T-helper 17 cell (primary cell): ENCODE measurements at places on chromosomes 11 and 22.

GRCh38 chr11:41536021-41536568, 76.6 kb upstream of the LRRC4C start:
- H3K4me3 ChIP-seq = no peak overlapping the region
- no peak overlapping the region for H3K27ac ChIP-seq
- no peak for DNase-seq
- no peaks in the 10 kb centered on the region for H3K27me3 ChIP-seq
- no peaks in the 10 kb centered on the region for H3K36me3 ChIP-seq
- H3K4me1 ChIP-seq = no peaks in the 10 kb centered on the region

DNA sequence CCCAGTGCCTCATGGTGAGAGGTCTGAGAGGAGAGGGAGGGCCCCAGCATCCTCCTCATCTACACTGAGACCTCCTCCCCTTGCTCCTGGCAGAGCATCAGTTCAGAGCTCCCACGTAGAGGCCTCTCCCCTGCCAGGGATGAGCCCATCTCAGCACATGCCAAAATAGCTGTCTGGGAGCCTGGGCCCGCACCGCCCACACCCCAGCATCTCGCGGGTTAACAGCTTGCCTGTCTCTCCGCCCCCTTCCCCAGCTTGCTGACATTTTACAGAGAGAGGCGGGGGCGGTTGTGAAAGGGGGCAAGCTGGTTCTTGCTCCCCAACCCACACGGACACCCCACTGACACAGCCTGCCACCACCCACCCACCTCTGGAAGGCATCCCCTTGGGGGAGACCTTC, 6.4 kb downstream of the DGKZ start:
- DNase-seq = no peak
- H3K4me3 ChIP-seq = peak overlapping the region; percentile 90
- no peaks in the 10 kb centered on the region for H3K27me3 ChIP-seq
- H3K36me3 ChIP-seq = no peaks in the 10 kb centered on the region
- H3K27ac ChIP-seq = peak overlapping the region; percentile 95
- H3K4me1 ChIP-seq = peaks cover 74% of the 10 kb centered on the region

DNA sequence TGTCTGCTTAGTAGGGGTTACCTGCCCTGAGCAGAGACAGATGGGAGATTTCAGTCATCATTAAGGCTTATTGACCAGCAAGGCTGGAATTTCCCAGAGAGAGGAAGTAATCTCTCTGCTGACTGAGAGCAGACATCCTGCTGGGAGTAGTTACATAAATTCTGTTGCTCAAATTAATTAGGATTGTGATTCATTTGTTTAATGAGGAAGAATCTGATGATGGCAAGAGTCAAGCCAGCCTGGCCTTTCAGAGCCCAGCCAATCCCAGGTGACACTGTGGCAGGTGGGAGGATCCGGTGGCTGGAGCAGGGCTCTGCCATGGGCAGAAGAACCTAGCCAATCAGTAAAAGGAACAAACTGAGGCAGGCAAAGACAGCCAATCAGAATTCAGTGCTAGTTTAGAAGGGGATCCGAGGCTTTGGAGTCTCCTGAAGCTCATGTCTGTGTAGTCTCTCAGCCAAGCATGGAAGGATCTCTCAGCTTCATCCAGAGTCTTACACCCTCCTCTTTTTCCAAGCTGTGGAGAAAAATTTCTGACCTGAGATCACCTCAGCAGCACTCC, 61.2 kb upstream of the CHST1 start:
- no peak overlapping the region for H3K27ac ChIP-seq
- peaks cover 2% of the 10 kb centered on the region for H3K36me3 ChIP-seq
- peaks cover 35% of the 10 kb centered on the region for H3K27me3 ChIP-seq
- peaks cover 3% of the 10 kb centered on the region for H3K4me1 ChIP-seq
- no peak overlapping the region for H3K4me3 ChIP-seq

DNA sequence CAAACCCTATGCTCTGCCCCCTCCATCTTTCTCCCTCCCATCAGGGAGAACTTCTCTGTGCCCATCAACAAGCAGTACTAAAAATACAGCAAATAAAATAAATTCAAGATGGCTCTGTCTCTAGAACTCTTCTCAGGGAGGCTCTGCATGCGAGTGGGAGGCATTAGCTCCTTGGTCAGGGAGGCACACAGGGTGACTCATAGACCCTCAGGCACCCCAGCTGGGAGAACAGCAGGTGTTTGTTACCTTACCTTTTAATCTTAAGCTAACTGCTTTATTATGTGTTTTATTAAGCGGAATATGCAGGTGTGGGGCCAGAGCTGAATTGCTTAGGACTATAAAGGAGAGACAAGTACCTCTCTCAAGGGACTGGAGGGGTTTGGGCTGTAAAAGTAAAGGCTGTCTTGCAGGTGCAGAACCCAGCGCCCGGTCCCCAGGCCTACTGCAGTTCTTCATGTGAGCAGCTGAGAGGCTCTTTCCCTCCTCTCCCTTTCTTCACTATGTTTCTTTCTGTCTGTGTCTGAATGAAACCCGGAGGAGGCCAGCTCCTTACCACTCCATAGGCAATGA, 20.8 kb downstream of the CSNK2A3 start:
- no peak overlapping the region for H3K4me3 ChIP-seq
- DNase-seq = no peak
- H3K4me1 ChIP-seq = no peaks in the 10 kb centered on the region
- no peaks in the 10 kb centered on the region for H3K36me3 ChIP-seq

DNA sequence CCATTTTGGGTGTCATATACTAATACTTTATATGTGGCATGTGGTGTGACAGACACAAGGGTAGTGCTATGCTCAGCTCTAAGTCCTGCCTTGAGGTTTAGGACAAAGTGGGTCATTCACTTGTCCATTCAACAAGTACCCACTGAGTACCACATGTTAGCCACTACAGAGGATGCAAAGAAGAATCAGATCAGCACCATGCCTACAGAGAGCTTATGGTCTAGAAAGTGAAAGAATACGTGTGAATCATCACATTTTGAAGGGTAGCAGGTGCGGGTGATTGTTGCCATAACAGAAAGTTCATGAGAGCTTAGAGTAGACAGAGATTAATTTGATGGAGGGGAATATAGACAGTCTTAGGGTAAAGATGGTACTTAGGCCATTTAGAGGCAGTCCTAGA, 18.3 kb downstream of the CLMP start:
- no peaks in the 10 kb centered on the region for H3K36me3 ChIP-seq
- peaks cover 18% of the 10 kb centered on the region for H3K27me3 ChIP-seq
- no peak overlapping the region for H3K27ac ChIP-seq
- DNase-seq = no peak
- no peaks in the 10 kb centered on the region for H3K4me1 ChIP-seq

GRCh38 chr11:33399421-33399820, 142.2 kb downstream of the HIPK3 start:
- no peaks in the 10 kb centered on the region for H3K36me3 ChIP-seq
- H3K27me3 ChIP-seq = peaks cover 55% of the 10 kb centered on the region
- DNase-seq = no peak
- H3K4me3 ChIP-seq = no peak overlapping the region

DNA sequence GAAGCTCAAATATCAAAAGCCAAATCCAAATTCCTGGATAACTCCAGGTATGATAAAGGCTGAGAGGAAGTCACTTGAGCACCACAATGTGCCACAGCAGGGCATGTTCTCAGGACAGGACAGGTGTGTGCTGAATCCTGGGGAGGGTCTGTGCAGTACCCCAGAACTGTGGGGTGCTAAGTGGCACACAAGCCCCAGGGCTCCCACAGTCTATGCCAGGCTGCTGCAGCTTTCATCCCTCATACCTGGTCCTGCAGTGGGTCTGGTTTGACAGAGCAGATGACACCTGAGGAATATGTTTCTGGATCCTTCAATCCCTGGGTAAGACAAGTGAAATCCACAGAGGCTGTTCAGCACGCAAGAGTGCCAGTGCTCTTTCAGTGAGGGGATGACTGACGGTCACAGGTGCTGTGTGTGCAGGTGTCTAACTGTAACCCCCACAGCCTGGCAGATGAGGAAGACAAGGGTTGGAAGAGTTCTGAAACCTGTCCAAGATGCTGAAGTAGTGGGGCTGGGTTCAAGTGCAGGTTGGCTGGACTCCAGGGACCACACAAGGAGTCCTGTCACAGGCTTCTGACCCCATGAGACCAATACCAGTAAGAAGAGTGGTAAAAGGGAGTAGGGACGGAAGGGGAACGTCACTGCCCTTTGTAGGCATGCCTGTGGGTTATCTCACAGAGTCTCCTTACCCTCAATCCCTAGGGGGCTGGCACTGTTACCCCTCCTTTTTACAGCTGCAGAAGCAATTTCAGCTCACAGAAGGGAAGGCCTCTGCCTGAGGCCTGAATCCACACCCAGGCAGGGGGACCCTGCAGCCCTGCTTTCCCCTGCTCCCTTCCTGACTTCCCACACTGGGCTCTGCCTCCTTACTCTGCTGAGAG, 14.1 kb downstream of the SERPIND1 start:
- H3K36me3 ChIP-seq = peaks cover 12% of the 10 kb centered on the region
- H3K27ac ChIP-seq = peak overlapping the region; percentile 81
- DNase-seq = no peak
- no peaks in the 10 kb centered on the region for H3K27me3 ChIP-seq
- no peak overlapping the region for H3K4me3 ChIP-seq

- H3K4me1 ChIP-seq = no peaks in the 10 kb centered on the region
- H3K27me3 ChIP-seq = no peaks in the 10 kb centered on the region
- no peaks in the 10 kb centered on the region for H3K36me3 ChIP-seq
Measured at GRCh38 chr11:116825854-116826750, 3.0 kb upstream of the APOA4 start.

GRCh38 chr11:46363455-46364005, 16.3 kb downstream of the DGKZ start:
- no peak overlapping the region for H3K27ac ChIP-seq
- H3K27me3 ChIP-seq = no peaks in the 10 kb centered on the region
- no peak for DNase-seq
- no peak overlapping the region for H3K4me3 ChIP-seq

GRCh38 chr11:72338741-72339140, 94.8 kb upstream of the PHOX2A start:
- H3K4me1 ChIP-seq = peaks cover 29% of the 10 kb centered on the region
- no peak for DNase-seq
- H3K27ac ChIP-seq = no peak overlapping the region
- H3K4me3 ChIP-seq = no peak overlapping the region
- no peaks in the 10 kb centered on the region for H3K27me3 ChIP-seq
- H3K36me3 ChIP-seq = peaks cover 22% of the 10 kb centered on the region

DNA sequence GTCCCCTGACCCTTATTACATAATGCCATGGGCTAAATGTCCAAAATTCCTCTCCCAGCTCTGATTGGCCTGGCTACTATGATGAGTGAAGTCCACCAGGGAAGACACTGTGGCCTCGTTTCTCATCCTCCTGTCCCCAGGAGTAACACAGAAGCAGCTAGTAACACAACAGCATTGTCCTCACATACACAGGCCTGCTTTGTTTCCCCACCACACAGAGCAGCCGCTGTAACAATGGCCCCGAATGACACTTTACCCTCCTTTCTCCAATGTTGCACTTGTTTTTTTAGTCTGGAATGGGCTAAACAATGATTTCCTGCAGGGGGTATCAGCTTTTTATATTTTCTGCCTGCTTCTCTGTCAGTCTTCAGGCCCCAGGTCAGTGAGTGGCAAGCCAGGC, at the start of gene PRR5L:
Gene PRR5L, plus strand, starts transcription at position 363 of the 400 bp plus-strand sequence. CDS start 104,834 bp downstream, outside the sequence.
- no peak within 1 kb of the TSS for H3K4me3 ChIP-seq
- H3K4me1 ChIP-seq = peaks cover 3% of the 10 kb centered on the region
- DNase-seq = no peak
- H3K27me3 ChIP-seq = peaks cover 26% of the 10 kb centered on the region
- H3K27ac ChIP-seq = no peak within 1 kb of the TSS

DNA sequence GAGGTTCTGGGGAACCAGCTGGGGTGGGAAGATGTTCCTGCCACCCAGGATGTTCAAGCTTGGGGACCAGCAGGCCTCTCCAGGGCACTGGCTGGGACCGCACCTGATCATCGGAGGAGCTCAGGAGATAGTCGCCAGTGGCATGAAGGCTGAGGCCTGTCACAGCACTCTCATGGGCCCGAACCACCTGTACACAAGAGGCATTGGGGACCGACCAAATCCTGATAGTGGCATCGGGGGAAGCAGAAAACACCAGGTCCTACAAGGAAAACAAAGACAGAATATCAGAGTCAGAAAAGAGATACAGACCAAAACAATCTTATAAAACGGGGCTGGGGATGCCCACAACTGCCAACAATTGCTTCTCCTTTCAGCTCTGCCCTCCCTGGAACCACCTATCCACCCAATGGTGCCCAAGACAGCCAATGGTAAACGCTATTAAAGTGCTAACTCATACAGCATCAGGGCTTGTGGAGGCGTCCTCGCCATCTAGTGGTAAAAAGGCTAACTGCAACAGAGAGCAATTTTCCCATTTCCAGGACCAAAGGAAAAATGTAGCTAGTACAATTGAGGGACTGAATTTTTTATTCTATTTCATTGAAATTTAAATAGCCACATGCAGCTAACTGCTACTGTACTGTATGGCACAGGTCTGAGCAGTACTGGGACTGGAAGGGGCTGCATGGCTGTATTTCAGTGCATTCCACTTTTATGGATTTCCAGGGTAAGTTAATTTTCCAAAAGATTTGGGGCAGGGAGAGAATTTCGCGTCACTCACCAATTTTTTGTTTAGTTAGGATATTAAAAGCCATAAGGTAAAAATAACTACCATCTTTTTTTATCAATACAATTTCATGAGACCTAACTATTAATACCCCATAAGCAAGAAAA, 7.1 kb downstream of the PRPF19 start:
- H3K4me3 ChIP-seq = no peak overlapping the region
- H3K27me3 ChIP-seq = no peaks in the 10 kb centered on the region
- H3K27ac ChIP-seq = no peak overlapping the region
- peaks cover 12% of the 10 kb centered on the region for H3K36me3 ChIP-seq
- peaks cover 12% of the 10 kb centered on the region for H3K4me1 ChIP-seq
- no peak for DNase-seq
